NCI-H748 treated with DMSO at 0.1 percent for 48 hours (cell line): ENCODE measurements at places on chromosomes 11 and 22.

- no peak for DNase-seq
Observed at GRCh38 chr11:116517584-116517983, 255.2 kb downstream of the BUD13 start.

DNA sequence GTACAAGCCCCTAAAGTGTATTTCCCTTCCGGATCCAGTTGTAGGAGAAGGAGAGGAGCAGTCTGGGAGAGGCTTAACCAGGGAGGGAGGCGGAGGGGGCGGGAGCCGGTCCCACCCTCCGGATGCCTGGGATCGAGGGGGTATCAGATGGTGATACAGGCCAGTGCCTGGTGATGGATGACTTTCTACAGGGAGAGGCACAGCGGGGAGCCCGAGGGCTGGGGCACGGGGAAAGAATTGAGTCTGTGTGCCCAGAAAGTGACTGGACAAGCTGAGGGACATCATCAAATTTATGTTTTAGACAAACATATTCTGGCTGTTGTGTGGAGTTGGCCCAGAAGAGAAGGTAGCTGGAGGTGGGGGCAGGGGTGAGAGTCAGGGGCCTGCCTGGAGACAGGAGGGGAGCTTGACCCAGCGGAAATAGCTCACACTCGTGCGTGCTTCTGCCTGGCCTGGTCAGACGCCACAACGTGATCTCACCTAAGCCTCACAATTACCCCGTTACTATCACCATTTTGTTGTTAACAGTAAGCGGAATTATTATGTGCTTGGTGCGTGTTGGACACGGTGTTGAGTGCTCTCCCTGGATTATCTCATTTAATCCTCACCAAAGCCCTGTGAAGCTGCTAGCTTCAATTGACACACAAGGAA is 42.4 kb downstream of the AMPD3 start:
- no peak for DNase-seq

GRCh38 chr11:129969920-129970319 is 32.7 kb downstream of the PRDM10 start:
- DNase-seq = no peak

DNA sequence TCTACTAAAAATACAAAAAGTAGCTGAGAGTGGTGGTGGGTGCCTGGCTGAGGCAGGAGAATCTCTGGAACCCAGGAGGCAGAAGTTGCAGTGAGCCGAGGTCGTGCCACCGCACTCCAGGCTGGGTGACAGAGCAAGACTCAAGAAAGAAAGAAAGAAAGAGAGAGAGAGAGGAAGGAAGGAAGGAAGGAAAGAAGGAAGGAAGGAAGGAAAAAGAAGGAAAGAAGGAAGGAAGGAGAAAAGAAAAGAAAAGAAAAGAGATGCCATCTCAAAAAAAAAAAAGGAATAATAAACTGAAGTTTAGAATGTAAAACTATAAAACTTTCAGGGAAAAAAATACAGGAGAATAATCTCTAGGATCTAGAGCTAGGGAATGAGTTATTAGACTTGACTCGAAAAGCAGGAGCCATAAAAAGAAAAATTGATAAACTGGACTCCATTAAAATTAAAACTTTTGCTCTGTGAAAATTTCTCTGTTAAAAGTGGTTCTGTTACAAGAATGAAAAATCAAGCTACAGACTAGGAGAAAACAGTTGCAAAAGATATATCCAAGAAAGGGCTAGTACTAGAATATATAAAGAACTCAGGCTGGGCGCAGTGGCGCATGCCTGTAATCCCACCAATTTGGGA is 13.4 kb upstream of the SEPTIN5 start:
- no peak for DNase-seq

DNA sequence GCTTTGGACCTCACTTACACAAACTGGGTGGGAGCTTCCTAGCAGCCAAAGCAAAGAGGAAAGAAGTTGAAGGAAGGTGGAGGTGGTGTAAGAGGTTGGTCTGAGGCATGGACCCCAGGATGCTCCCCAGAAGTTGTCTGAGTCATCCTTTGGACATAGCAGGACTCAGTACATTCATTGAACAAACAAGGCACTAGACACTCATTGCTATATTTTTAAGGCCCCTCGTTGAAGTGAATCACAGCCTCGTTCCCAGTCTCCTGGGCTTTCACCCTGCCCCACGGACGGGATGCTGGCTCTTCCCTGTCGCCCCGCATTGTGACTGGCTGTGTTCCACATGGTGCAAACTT is 95.9 kb upstream of the FGF3 start:
- no peak for DNase-seq

DNA sequence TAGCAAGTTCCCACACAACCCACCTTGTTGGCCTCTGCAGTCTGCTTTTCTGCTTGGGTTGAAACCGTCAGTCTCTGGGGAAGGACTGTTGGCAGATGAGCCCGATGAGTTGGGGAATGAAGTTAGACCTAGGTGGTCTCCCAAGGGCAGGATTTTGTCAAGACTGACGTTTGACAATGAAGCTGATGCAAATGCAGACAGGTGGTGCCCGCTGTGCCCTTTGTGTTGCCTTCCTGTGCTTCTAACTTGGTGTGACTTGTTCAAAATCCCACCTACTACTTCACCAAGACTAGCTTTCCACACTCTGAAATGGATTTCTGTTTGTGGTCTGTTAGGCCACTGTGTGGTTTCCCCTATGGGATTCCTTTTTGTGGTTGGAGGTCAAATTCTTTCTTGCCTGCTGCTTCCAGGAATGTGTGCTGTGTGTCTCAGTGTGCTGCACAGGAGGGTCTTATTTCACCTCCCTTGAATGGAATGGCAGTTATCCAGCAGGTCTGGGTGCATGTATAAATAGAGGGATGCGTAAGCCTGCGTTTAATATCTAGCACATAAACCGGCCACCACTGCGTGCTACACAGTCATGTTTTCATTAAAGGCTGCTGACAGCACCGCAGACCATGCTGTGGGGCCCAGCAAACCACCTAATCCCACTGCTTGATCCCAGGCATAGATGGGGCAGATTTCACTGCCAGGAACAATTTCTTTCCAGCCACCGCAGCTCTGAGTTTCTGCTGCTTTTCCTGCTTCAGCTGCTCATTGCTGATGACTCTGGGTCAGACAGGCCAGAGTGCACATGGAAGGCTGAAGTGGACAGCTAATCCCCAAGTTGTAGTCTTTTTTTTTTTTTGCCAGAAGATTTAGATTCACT is 44.8 kb downstream of the ADAMTS8 start:
- DNase-seq = no peak
